Esophagus squamous epithelium (tissue), 5 donors: ENCODE measurements at places on chromosomes 13 and 19.

DNA sequence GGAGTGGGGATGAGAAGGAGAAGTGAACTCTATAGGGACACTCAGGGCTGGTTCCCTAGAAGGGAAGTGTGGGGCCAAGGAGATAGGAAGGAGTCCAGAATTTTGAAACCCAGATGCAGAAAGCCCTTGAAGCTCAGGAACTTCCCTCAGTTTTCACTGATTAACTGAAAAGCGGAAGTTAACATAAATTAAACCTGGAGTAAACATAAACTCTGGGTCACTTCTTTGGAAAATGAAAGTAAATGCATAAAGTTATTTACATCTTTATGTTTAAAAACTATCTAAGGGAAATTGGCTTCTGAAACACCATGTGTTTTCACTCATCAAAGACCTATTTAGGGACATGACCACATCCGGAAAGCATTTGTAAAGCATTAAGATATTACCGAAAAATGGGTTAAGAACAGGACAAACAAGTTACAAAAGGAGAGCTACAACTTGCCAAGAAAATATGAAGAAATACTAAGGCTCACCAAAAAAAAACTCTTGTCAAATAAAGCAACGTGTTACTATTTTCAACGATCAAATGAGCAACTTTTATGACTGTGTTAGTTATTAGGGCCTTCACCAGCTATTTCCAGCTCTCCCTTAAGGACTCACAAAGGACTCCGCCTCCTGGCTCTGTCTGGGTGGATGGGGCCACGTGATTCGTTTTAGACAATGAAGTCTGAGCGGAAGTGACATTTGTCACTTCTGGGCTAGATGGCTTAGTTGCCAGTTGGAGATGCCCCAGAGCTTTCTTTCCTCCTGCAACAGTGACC, 439.1 kb upstream of the ZNF507 start:
- no peak for DNase-seq

GRCh38 chr19:7921967-7922835, 2.1 kb downstream of the SNAPC2 start:
- no peak for DNase-seq

DNA sequence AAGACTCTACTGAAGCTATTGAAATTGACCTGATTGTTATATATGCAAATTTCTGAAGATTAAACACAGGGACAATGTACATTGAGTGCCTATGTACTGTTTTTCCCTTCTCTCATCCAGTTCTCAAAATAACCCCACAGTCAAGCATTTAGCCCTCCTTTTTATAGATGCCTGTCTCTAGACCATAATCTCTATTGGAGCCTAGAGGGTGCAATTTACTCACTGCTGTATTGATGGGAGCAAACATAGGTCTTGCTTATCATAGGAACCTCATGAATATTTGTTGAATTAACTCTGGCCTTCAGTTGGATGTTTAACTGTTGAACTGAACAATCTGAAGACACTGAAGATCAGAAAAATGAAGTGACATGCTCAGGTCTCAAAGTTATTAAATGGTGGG, 183.0 kb downstream of the RFC3 start:
- no peak for DNase-seq

GRCh38 chr13:81929988-81930387, 1589.1 kb upstream of the SPRY2 start:
- no peak for DNase-seq

DNA sequence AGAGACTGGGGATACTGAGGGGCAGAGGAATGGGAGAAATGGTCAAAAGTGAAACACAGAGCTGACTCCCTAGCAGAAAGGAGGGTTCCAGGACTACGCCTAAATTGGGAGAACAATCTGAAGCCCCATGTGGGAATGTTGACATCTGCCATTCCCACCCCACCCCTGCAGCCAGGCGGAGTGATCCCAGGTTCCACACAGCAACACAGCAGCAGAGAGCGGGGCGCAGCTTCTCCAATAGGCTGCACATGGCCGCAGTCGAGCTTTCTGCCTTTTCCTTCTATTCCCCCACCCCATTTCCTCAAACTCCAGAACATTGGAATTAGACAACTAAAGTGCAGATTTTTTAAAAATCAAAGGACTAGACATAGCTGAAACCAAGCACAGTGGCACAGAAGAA, 104.7 kb downstream of the UBL3 start:
- no peak for DNase-seq

GRCh38 chr19:14404312-14404711, 14.8 kb downstream of the DDX39A start:
- DNase-seq = no peak

GRCh38 chr13:111844222-111844671, 222.7 kb upstream of the SOX1 start:
- no peak for DNase-seq

DNA sequence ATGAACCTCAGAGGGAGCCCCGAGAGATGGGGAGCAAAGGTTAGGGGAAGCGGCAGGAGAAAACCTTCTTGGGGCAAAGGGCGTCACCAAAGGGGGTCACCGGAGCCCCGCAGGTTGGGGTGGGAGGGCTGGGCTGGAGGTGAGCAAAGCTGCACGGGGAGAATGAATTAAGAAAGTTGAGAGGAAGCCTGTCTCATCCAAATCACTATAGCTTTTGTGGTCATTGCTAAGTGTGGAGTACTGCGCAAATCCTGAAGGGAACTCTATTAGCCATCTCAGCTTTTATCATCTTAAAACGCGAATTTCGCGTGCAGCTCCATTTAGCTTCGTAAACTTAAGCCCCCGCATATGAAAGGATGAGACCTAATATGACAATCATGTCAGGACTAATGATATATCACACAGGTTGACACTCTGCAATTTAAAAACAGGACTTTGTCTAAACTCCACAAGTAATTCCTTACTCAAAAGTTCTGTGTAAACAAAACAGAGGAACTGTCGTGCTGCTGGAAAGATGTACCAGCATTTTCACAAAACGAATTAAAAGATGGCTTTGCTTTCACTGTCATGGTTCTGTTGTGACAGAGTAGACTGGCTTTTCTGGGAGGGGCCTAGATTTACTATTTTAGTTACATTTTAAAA, 631 bp downstream of the LACC1 start:
- no peak for DNase-seq
